ENCODE measurements at places on chromosomes 12 and 14.

DNA sequence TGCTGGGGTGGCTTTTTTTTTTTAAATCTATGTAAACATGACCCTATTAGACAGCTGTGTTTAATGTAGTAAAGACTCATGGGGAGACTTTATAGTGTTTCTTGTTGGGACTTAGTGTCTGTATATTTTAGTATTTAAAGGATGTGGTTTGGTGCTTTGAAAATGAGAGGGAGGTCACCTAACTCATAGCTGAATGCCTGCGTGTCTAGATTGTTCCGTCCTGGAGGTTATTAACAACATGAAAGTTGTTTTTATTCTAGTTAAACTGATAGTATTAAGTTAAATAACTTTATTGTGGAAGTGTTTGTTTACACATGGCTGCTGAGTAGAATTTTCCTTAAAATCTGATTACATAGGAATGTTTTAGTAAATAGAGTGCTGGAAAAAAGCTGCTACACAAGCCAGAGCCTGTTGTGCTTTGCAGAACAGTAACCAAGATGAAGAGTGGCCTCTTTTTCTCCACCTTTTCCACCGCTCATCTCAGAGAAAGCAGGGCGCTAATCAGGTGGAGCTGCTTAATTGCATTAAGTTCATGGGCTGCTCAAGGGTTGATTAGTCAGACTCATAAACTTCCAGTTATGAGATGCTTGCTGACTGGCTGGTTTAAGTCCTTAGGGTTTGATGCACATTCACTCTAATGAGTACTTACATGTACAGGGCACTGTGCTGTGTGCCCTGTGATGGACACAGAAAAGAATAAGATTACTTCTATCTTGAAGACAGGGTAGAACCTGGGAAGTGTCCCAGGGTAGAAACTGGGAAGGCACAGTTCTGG is 62.7 kb downstream of the FBXO34 start:
- DNase-seq = no peak

DNA sequence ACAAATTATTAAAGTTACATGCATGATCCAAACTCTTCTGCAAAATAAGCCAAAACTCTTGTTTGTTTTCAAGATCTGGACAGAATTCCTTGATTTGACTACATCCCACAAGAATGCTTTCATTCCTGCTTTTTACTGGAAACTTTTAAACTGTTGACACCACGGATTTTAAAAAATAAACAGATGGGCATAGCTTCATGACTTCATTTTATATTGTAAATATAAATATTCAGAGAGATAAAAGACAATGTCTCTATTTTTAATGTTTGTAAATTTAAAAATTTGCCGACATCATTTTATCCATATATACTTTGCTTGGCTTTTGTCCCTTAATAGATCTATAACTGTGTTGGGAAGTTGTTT is 134.3 kb upstream of the DCN start:
- DNase-seq = no peak

GRCh38 chr12:2154050-2154449 is 101.3 kb downstream of the CACNA1C start:
- DNase-seq = no peak

DNA sequence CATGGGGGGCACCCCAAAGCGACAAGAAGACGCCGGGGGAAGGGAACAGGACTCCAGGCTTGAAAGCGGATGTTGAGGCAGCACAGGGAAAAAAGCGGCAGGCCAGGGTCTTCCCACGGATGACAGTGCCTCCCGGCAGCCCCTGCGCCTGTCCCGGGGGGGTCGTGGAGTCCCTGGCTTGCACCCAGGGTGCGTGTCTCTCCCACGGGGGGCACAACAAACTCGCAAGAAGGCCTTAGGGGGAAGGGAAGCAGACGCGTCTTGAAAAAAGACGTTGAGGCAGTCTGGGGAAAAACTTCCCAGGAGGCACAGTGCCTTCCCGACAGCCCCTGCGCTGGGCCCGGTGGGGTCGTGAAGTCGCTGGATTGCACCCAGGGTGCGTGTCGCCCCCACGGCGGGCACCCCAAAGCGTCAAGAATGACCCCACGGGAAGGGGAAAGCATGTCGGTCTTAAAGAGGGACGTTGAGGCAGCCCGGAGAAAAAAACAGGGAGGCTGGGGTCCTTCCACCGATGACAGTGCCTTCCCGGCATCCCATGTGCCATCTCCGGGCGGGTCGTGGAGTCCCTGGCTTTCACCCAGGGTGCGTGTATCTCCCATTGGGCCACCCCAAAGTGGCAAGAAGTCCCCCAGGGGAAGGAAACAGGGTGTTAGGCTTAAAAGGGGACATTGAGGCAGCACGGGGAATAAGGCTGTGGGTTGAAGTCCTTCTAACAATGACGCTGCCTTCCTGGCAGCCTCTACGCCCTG is 159.9 kb upstream of the ALG10B start:
- DNase-seq = no peak

GRCh38 chr12:77728018-77728417 is 102.7 kb upstream of the NAV3 start:
- DNase-seq = no peak

- DNase-seq = no peak
Observed at GRCh38 chr12:57008178-57008577, 1.8 kb upstream of the ZBTB39 start.

- DNase-seq = peak; percentile 22
Observed at GRCh38 chr12:62192180-62192902, 67.9 kb upstream of the USP15 start.

Data from activated CD4-positive, alpha-beta T cell treated with anti-CD3 and anti-CD28 coated beads, Interleukin-2, amount 50 U/mL, for 1 hour (primary cell).